ENCODE measurements at places on chromosomes 7 and 10.
A peak's percentile ranks its signal among the peaks of the same experiment; 100 is the strongest.

GRCh38 chr7:20385126-20385525 is 54.4 kb downstream of the ITGB8 start:
- DNase-seq: no peak

DNA sequence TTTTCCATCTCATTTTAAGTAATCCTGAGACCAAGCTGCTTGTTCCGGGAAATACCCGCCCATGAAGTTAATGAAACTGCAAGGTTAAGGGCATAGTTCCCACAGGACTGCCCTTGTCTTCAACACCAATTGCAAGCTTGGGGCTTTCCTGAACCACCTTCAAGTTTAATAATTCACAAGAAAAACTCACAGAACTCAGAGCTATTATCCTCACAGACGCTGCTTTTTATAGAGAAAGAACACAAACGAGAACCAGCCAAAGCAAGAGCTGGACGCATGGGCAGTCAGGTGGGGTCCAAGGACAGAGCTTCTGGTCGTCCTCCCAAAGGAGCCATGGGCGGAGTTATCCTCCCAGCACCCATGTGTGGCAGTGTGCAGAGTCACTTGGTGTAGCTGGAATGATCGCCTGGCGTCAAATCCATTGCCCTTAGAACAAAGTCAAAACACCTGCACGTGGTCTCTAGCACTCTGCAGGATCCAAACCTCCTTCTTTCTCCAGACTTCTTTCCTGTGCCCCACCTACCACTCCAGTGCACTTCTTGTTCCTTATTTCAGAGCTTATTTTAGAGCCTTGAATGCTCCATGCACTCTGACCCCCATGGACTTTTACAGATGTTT is 56.7 kb downstream of the SNX10 start:
- no peak for DNase-seq

DNA sequence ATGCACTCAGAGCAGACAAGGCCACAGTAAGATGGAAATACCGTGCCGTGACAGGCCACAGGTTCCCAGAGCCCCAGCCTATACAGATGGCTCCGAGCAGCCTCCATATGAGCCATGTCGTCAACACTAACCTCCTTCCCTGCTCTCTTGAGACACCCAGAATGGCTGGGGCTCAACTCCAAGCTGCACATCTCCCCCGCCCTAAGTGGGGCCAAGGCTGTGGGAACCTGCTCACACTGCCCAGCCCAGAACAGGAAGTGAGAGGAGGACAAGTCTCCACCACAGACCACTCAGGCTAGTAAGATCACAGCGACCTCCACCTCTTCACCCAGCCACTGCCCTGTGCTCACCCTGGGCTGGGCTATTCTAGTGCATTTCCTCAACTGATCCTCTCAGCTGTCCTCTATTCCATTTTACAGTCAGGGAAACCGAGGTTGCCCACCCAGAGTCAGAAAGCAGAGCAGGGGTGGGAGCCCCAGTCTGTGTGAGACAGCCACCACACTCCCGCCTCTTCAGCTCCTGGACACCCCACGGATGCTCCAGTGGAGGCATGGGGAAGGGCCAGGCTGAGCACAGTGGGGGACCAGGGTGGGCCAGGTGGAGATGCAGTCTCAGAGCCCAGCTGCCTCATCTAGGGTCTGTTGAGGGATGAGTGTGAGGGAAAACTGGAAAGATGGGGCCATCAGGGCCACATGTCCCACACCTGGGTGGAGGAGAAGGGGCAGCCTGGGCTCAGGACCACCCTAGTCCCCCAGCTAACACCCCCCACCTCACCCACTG is 11.6 kb downstream of the GRID1 start:
- no peak for DNase-seq

GRCh38 chr7:80526472-80526871 is 14.6 kb upstream of the GNAT3 start:
- DNase-seq: no peak

DNA sequence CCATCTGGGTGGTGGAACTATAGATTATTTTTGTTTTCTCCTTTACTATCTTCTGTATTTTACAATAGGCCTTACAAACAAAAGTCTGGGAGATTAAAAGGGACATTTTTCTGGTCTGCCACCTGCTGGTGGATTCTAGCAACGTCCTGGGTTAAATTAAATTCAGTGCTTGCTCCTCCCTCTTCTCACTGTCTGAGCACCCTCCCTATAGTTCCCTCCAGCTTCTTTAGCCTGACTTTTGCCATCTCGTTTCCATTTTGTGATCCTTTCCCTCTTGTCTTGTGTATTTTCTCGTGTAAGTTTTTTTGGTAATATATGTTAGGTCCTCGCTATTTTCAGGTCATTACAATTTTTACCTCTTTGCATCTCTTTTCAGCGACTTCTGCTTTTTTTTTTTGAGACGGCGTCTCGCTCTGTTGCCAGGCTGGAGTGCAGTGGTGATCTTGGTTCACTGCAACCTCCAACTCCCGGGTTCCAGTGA is 16.1 kb downstream of the ANKRD16 start:
- DNase-seq: peak; percentile 85

- no peak for DNase-seq
These were observed 744.7 kb upstream of the GALNT17 start for GRCh38 chr7:70387217-70387616.

DNA sequence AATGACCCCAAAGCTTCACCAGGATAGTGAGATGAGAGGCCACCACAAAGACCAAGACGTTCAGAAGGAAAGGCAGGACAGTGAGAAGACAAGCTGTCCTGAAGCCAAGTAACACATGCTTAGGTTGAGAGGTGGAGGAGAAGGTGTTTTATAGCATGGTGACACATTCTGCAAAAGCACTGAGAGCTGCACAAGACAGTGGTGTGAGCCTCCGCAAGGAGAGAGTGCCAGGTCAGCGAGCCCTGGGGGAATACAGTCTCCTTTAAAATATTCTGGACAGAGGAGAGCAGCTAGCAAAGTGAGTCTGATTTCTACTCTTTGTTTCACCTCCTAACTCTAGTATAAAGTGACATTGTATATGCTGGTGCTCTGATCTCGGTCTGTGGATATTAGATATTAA is 68.0 kb upstream of the VKORC1L1 start:
- DNase-seq: no peak

- DNase-seq: no peak
These were observed 23.9 kb upstream of the PNLIPRP3 start for GRCh38 chr10:116403740-116404250.

- no peak for DNase-seq
These were observed 317.3 kb upstream of the CACNA2D1 start for GRCh38 chr7:82760831-82761230.

GRCh38 chr7:38054199-38054598 is 123.8 kb upstream of the STARD3NL start:
- no peak for DNase-seq

DNA sequence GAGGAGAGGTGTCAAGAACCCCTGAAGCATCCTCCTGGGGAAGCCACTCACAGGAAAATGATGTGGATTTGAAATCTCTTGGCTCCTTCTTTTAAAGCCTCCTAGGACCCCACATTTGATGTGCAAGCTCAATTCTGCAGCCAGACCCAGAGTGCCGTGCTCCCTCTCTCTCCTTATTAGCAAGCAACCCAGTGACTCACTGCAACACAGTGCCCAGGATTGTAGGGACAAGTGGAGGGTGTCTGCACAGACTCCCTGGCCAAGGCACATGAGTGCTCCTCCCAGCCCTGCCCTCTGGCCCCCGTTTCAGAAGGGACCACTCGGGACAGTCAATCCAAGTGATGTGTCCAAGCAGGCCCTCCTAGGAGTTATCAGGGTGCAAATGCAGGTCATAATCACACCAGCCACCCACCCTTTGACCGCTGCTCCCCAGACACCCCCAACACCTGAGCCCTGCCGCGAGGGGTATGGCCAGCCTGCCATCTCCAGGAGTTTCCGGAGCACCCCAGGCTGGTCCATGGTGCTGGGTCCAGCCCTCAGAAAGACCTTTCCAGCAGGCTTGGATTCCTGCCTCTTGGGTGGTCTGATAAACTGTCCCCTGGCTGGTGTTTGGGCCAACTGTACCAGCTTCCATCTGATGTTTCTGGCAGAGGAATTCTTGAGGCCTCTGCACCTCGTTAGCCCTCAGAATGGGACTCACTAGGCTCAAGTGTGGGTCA is 54.5 kb upstream of the CXCL12 start:
- peak; percentile 10 for DNase-seq

Data from femur (tissue), 1 donor.